ENCODE measurements at places on chromosomes 6 and 20.

DNA sequence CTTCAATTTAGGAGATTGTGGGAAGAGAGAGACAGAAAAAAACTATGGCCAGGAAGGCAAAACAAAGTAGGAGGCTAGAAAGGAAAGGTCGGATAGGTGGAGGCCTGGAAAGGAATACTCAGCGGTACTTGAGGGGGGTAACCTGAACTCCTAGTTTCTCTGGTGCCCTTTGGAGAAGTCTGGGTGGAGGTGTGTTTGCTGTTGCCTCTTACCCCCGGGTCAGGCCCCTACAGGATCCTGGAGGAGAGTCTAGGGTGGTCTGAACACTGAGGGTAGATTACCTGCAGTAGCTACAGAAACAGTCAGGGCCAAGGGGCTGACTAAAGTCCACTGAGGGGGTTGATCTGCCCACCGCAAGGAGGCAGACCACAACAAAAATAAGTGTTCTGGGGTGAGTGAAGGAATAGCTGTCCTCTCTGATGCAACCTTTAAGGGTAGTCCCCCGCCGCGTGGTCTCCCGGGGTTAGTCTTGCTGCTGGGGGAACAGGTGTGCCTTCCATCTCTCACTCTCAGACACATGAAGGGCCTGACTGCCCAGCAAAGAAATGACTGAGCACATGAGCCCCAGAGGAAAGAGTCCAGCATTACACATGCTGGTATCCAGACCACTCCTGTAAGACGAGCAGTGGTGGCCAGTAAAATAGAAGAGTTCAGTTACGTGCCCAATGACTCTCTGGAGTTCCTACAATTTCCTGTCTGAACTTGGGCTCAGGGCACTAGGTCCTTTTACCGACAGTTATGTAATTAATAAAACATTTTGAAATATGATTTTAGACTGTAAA, 59.5 kb downstream of the MTHFD1L start:
- no peak for DNase-seq

GRCh38 chr20:50522053-50522674, 12.0 kb downstream of the PTPN1 start:
- no peak for DNase-seq

GRCh38 chr6:43668151-43669028, 19.2 kb downstream of the MRPS18A start:
- peak; percentile 62 for DNase-seq

DNA sequence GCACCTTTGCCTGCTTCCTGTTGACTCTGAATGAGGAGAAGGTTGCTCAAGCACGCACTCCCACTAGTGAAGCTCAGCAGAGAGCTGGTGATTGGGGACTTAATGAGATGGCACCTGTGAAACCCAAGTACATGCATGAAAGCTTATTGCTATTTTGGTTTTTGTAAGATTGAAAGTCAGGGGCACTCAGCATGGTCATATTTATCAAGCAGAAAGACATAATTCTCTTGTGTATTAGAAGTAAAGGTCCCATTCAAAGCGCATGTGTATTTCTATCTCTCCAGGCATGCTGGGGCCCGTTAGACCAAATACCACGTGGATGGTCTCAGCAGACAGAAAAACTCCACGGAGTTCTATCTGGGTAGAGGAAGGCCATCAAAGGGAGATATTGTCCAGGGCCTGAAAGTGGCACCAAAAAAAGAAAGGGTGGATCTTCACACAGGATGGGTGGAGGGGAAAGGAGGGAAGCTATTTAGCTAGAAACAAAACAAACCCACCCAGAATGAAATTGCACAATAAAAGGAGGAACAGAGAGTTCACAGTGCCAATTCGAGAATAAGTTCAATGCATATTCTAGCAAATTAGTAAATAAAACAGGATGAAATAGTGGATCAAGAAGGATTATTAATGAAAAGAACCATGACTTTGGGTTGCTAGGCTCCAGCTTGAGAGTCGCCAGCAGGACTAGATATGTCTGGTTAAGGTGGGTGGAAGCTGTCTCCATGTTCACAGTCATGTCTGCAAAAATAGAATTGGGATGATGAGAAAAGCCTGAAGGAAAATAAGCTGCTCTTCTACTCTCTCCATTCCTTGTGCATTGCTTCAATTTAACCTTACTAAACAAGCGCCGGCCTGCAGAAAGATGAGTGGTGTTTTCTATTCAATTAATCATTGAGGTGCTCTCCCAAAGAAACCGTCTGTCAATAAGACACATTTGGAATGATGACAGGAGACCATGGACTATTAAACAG, 224.9 kb upstream of the DTNBP1 start:
- DNase-seq = no peak

- DNase-seq = no peak
Measured at GRCh38 chr20:63940071-63940471, 16.1 kb downstream of the UCKL1 start.

- DNase-seq = no peak
Measured at GRCh38 chr6:46687619-46688097, at the start of gene TDRD6. Gene TDRD6 (plus strand): TSS chr6:46687885. CDS start chr6:46688129, 244 bp downstream.

DNA sequence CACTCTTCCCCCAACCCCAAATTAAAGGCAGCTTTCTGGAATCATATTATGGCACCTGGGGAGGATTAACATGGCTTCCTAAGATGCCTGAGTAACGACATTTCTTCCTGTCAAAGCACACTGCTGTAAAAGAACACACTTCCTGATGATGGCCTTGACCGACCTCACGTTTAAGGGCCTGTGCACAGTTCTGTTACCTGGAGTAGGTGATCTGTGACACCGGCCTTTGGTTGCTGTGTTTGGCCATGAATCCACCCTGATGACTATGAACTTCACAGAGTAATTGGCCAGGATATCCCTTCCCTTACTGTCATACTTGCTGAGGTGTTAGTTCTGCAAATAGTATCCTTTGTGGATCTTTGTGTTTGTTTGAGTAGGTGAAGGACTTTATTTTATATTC, 45.8 kb downstream of the PLCB4 start:
- no peak for DNase-seq
